Gastroesophageal sphincter (tissue), 4 donors: ENCODE measurements at places on chromosomes 16 and 17.

DNA sequence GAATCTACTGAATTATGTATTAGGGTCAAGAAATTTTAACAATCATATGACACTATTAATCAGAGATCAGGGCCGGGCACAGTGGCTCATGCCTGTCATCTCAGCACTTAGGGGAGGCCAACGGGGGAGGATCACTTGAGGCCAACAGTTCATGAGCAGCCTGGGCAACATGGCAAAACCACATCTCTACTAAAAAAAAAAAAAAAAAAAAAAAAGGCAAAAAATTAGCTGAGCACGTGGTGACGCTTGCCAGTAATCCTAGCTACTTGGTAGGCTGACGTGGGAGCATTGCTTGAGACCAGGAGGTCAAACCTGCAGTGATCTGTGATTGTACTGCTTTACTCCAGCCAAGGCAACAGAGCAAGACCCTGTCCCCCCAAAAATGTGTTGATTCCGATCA is 52.5 kb upstream of the CLEC3A start:
- H3K4me3 ChIP-seq, result no peak overlapping the region
- ATAC-seq, result no peak
- no peaks in the 10 kb centered on the region for H3K36me3 ChIP-seq
- no peak overlapping the region for H3K27ac ChIP-seq

GRCh38 chr16:20380782-20381181 is 23.8 kb downstream of the PDILT start:
- H3K36me3 ChIP-seq, result no peaks in the 10 kb centered on the region
- H3K4me1 ChIP-seq, result peaks cover 4% of the 10 kb centered on the region
- no peak for ATAC-seq

DNA sequence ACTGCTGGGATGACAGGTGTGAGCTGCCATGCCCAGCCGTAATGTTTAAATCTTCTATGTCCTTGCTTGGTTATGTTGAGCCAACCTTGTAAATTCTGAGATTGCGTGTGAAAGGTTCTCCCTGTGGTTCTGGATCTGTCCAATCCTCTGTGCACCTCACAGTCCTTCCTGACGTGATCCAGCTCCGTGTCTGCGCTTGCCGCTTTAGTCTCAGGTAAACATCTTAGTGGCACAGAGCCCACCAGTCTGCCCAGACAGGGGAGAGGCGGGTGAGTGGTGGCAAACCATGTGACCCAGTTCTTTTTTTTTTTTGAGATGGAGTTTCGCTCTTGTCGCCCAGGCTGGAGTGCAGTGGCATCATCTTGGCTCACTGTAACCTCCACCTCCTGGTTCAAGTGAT is 13.9 kb downstream of the SLC25A10 start:
- H3K27me3 ChIP-seq, result peaks cover 83% of the 10 kb centered on the region
- no peak overlapping the region for H3K27ac ChIP-seq
- H3K4me1 ChIP-seq, result no peaks in the 10 kb centered on the region
- H3K4me3 ChIP-seq, result no peak overlapping the region
- H3K36me3 ChIP-seq, result no peaks in the 10 kb centered on the region
- no peak for ATAC-seq

DNA sequence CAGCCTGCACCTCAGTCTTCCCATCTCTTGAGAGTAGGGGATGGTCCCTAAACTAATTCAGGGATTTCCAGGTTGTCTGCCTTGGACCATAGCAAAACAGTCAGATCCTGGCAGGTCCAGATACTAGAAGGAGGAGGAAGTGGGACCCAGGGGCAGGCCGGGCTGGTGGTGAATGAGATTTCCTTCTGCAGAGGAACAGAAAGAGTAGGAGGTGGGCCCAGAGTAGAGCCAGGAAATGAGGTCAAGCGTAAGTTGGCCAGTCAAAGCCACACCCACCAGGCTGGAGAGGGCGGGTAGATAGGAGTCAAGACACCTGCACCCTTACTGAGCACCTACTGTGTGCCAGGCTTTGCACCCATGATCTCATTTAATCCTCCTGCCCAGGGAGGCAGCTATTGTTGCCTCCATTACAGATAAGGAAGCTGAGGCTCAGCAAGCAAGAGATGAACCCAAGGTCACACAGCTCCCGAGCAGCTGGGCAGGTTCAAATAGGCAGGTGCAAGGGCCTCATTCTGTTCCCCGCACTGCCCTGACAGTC is 2.6 kb downstream of the CDH5 start:
- H3K4me1 ChIP-seq, result peaks cover 24% of the 10 kb centered on the region
- no peaks in the 10 kb centered on the region for H3K36me3 ChIP-seq
- no peaks in the 10 kb centered on the region for H3K27me3 ChIP-seq
- no peak overlapping the region for H3K4me3 ChIP-seq

DNA sequence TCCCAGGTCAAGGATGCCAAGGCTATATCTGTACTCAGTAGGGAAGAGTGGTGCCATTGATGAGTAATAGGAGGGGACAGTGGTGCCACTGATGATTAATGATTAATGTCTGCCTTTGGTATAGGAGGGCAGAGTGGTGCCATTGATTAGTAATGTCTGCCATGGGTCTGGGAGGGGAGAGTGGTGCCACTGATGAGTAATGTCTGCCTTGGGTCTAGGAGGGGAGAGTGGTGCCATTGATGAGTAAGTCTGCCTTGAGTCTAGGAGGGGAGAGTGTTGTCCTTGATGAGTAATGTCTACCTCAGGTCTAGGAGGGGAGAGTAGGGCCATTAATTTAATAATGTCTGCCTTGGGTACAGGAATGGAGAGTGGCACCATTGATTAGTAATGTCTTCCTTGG is 507.8 kb upstream of the EEF2KMT start:
- H3K27me3 ChIP-seq, result peaks cover 19% of the 10 kb centered on the region
- no peaks in the 10 kb centered on the region for H3K4me1 ChIP-seq
- ATAC-seq, result no peak
- no peak overlapping the region for H3K27ac ChIP-seq
- no peak overlapping the region for H3K4me3 ChIP-seq

DNA sequence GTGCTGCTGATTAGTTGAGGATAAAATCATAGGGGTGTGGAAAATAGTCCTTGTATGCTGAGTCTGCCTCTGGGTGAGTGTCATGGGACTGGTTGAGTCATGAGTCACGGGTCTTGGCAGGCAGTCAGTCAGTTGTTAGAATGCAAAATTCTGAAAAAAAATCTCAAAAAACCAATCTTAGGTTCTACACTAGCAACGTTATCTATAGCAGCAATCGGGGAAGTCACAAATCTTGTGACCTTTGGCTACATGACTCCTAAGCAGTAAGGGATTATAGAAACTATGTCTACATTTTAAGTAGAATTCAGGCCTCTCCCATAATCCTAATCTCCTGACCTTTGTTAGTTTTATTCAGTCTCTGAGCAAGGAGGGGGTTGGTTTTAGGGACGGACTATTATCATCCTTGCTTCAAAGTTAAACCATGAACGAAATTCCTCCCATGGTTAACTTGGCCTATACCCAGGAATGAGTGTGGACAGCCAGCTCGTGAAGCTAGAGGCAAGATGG is 18.0 kb upstream of the PMFBP1 start:
- no peak overlapping the region for H3K27ac ChIP-seq
- ATAC-seq, result no peak
- no peaks in the 10 kb centered on the region for H3K36me3 ChIP-seq
- no peak overlapping the region for H3K4me3 ChIP-seq

- H3K27ac ChIP-seq, result no peak overlapping the region
- no peak for ATAC-seq
Measured at GRCh38 chr17:8243827-8244226, 4.0 kb downstream of the CTC1 start.

GRCh38 chr17:40878044-40878443 is 7.0 kb downstream of the KRT20 start:
- H3K27me3 ChIP-seq, result peaks cover 4% of the 10 kb centered on the region
- H3K4me1 ChIP-seq, result no peaks in the 10 kb centered on the region
- ATAC-seq, result no peak
- H3K36me3 ChIP-seq, result no peaks in the 10 kb centered on the region
- no peak overlapping the region for H3K27ac ChIP-seq
- no peak overlapping the region for H3K4me3 ChIP-seq

DNA sequence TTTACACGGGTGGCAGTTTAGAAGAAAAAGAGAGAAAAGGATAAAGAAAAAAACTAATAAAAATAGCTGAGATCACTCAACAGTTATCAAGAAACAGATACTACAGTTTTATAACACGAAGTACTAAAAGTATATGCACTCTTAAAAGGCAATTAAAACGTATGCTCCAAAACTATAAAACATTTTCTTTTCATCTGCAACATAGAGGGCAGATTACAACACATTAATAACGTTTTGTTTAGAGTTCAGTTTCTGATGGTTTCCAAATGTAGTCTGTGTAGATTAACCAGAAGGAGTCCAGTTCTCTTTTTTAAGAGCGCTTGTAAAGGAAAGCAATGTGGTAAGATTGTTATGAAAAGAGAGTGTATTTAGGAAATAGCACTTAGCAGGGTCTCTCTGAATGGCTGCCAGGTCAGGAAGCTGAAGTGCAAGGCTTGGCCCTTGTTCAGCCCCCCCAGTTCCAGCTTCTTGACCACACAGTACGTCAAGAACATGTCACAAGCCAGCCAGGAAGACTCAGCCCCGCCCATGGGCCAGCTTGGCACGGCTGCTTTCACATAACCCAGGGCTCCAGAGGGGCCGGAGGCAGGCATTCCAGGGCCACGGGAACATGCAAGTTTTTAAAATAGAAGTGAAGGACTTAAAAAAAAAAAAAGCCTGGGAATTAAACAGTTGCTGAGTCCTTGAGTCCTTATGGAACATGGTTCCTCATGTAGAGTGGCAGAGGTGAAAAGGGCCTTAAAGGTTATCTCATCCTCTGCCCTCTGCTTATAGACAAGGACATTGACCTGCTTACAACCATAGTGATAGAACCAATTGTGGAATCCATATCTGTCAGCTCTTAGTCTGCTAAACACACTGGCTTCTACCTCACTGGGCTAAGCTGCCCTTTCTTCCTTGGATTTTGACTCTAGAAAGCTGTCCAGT is 147.4 kb upstream of the TBX2 start:
- H3K27me3 ChIP-seq, result no peaks in the 10 kb centered on the region
- H3K27ac ChIP-seq, result peak overlapping the region; percentile 85
- peaks cover 83% of the 10 kb centered on the region for H3K4me1 ChIP-seq
- no peak overlapping the region for H3K4me3 ChIP-seq
- H3K36me3 ChIP-seq, result no peaks in the 10 kb centered on the region

DNA sequence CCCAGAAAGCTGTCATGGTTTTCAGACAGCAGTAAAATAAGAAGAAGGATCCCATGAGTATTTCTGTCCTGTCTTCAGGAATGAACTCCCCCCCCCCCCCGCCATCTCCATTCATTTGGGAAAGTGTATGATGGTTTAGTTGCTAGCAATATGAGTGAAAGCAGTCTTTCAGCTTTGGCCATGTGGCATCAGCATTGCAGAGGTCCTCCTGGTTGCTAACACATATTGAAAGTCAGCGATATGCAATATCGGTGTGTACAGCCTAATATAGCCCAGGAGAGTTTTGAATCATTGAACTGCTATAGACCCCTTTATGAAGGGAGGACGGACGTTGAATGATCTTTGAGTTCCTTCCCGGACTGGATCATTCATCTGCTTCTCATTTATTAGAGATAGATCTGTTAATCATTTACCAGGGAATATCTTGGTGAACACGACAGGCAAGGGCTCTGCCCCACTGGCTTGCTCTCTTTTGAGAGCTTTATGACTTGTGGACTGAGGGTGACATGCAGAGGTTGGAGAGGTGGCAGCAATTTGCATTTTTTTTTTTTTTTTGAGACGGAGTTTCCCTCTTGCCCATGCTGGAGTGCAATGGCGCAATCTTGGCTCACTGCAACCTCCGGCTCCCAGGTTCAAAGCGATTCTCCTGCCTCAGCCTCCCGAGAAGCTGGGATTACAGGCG is 25.2 kb downstream of the DEF8 start:
- peaks cover 25% of the 10 kb centered on the region for H3K36me3 ChIP-seq
- H3K27ac ChIP-seq, result no peak overlapping the region
- H3K4me3 ChIP-seq, result peak overlapping the region; percentile 74
- ATAC-seq, result no peak
- peaks cover 43% of the 10 kb centered on the region for H3K4me1 ChIP-seq
- H3K27me3 ChIP-seq, result no peaks in the 10 kb centered on the region

DNA sequence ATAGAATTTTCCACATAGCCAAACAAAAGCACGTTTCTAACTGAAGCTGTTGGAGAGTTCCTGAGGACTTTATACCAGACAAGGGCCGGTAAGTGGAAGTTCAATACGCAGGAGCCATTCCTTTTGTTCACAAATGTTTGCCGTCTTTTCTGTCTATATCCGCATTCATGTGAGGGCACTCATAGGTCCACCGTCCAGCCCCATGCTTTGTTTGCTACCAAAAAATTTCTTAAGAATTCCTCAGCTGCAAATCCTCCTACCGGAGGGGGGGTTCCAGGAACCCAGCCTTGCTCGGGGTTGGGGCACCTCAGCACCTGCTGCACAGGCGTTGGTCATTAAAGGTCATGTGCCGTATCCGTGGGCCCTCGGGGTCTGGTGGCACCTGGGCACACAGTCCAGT is 276.8 kb downstream of the SEC14L1 start:
- peak; percentile 35 for ATAC-seq
- no peaks in the 10 kb centered on the region for H3K36me3 ChIP-seq
- H3K27ac ChIP-seq, result peak overlapping the region; percentile 99
- H3K4me3 ChIP-seq, result no peak overlapping the region

DNA sequence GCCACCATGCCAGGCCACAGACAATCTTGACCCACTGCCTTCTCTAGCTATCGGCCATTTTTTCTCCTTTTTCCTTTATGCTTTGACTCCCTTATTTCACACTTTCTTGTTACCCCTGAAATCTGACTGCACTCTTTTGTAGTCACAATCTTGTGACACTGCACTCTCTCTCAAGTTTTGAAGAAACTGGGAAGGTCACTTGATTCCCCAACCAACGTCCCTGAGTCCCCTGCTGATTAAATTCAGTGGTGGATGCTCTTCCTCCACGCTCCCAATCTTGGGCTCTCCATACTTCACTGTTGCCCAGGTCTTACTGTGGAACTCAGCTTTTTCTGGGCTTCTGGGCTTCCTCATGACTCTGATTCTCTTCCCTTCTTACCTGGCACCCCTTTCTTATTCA is 33.9 kb downstream of the PECAM1 start:
- H3K4me3 ChIP-seq, result no peak overlapping the region
- peaks cover 41% of the 10 kb centered on the region for H3K4me1 ChIP-seq
- H3K36me3 ChIP-seq, result peaks cover 5% of the 10 kb centered on the region

- ATAC-seq, result no peak
- no peaks in the 10 kb centered on the region for H3K4me1 ChIP-seq
- no peaks in the 10 kb centered on the region for H3K27me3 ChIP-seq
- no peak overlapping the region for H3K4me3 ChIP-seq
Measured at GRCh38 chr16:2271848-2272461, 4.0 kb upstream of the RNPS1 start.

- H3K36me3 ChIP-seq, result no peaks in the 10 kb centered on the region
- H3K4me3 ChIP-seq, result no peak overlapping the region
- no peaks in the 10 kb centered on the region for H3K4me1 ChIP-seq
- no peak overlapping the region for H3K27ac ChIP-seq
- ATAC-seq, result no peak
Measured at GRCh38 chr16:77009453-77009852, 181.5 kb upstream of the MON1B start.
